Motor neuron (in vitro differentiated cells): ENCODE measurements at places on chromosomes 11 and 22. TPM values are rescaled to one million over a fixed set of nuclear protein-coding genes. Genes with fewer than 3 reads are reported as not detected.
A peak's percentile ranks its signal among the peaks of the same experiment; 100 is the strongest.

- no peak for ATAC-seq
Observed at GRCh38 chr11:17563231-17563646, 16.2 kb downstream of the OTOG start.

DNA sequence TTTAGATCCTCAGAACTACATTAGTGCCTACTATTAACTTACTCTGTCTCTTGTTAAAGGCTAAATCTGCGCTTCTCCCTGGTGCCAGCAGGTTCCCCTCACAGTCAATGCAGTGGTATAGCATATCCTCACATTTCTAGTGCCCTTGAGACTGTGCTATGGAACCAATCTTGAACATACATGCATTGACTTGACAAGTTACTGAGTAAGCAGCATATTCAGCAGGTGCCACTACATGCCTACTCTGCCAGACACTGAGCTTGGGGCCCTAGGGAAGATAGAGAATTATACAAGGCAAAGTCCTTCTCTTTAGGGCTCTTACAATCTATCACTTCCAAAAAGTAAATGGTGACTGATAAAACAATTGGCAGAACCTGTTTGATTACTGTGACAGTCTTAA, 3.2 kb downstream of the FUT4 start:
- ATAC-seq, result no peak

DNA sequence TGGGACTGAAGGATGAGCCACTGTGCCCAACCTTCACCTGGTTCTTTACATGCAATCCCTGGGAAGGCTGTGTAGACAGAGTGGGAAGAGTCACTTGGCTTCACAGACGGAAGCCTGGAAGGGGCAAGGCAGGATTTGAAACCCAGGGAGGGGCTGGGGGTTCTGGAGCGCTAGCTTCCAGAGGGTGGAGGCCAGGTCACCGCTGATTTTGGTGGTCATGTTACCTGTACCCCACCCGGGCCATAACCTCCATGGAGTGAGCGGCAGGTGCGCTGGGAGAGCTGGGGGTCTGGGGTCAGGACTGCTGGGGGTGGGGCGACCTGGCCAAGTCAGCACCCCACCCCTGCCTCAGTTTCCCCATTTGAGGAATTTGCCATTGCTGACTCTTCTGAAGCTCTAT, 38.3 kb downstream of the PDGFB start:
- no peak for ATAC-seq

DNA sequence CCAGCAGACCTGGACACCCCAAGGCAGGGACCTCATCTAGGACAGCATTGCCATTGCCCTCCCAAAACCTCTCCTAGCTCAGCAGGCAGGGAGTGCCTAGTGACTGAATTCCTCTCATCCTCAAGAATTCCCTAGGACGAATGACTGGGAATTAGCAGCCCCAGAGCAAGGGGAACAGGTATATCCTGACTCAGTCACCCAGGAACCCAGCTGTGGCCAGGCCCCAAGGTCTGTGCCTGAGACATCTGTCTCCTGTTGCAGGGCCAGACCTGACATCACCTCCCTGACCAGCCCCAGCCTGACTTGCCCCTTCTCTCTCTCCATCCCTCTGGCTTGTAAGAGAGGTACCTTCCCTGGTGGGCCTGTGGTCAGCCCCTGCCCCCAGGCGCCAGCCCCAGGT, 39.0 kb upstream of the SUSD2 start:
- ATAC-seq, result no peak

DNA sequence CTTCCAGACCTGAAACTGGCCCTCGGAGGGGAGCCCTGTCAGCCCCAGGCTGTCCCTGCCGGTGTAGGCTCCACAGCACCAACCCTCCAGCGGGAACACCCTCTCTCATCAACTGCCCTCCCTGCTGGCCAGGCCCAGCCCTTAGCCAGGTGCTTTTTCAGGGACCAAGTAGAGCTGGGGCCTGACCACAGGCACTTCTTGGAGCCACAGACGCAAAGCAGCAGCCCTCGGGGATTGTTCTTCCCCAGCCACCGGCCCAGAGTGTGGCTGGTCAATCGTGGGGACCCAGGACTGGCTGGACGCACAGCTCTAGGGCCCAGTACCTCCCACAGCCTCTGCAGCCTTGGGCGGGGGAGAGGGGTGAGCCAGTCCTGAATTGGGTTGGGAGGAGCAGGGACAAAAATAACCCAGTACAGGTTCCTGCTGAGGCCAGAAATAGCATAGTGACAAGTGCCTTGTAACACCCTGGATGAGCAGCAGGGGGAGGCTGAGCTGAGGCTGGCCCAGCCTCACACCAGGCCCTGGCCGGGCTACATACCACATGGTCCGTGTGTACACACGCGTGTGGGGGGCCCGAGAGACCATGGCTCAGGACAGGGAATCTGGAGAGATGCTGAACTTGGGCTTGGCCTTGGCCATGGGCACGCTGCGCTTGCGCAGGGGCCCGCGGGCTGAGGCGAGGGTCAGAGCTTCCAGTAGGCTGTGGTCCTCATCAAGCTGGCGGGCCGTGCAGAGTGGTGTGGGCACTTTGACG, 2.0 kb downstream of the KCNJ11 start:
- peak; percentile 55 for ATAC-seq

DNA sequence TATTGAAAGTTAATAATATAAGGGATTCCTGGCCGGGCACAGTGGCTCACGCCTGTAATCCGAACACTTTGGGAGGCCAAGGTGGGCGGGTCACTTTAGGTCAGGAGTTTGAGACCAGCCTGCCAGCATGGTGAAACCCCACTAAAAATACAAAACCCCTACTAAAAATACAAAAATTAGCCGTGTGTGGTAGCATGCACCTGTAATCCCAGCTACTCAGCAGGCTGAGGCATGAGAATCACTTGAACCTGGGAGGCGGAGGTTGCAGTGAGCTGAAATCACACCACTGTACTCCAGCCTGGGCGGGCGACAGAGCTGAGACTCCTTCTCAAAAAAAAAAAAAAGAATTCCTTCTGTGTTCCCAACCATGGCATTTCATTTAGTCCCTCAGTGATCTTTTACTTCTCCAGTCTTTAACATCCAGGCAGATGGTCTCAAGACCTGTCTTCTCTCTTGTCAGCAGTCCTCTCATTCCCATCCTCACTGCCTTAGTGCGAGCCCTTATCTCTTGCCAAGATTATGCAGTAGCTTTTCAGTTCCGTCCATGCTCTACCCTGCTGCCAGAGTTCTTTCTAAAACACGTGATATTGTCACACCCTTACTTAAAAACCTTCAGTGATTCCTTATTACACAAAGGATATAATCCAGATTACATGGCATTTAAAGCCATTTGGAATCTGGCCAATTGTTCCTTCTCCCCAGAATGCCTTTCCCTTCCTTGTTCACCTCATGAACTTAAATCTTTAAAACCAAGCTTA, 17.9 kb downstream of the RTN3 start:
- ATAC-seq, result no peak

DNA sequence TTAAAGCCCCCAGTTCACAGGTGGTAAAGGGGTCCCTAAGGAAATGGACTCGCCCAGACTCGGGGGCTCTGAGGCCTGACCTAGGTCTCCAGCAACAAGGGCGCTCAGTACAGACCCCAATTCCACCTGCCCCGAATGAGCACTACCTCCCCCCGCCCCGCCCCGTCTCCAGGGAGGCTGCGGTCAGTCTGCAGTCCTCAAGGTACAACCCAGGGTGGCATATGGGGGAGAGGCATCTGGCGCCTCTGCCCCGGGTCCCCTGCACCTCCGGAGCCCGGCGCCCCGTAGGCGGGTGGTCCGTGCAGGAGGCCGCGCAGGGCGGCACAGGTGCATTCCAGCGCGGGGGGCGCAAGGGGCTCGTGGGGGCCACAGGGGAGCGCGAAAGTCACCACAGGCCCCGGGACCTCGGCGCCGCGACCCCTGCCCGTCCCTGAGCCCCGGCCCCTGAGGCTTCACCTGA, 361 bp downstream of the CTSD start:
- peak; percentile 26 for ATAC-seq

DNA sequence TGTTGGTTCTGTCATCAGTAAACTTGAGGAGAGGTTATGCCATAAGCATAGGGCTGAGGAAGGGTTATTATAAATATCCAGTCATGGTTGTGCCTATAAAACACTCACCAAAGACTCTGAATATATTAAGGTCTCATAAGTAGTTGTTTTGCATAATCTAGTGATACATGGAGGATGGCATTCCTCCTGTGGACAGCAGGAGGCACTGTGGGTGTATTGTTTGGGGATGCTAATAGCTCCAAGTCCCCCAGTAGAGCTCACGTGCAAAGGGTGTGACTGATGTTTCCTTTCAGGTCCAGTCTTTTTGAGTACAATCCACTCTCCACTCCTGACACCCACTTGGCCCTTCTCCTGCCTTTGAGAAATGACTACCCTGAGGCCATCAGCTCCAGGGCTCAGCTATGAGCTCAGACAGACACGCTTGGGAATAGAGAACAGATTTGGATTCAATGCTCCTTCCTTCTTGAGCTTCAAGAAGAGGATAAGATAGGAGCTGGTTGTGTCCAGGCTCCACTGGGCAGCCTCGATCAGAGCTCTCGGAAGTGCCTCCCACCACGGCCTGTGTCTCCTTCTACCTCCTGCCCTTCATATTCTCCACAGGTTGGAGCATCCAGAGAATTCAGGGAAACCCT, 85.2 kb upstream of the IGLL5 start:
- peak; percentile 11 for ATAC-seq

DNA sequence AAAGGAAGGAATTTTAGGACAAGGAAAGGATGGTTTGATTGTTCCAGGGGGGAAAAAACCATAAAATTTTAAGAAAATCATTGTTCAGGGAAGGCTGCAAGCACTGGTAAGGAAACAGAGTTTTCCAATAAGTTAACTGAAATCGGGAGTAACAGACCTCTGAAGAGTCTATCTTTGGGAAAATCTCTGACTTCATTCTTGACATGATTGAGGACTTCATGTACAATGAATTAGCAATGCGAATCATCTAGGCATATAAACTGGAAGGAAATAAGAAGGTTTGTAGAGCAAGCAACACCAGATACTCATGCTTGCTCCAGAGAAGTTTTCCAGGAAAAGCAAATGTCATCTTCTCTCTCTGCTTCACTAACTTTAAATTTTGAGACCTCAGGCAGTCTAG, 18.5 kb downstream of the APLP2 start:
- ATAC-seq, result no peak

GRCh38 chr11:35943309-35943708, 553 bp upstream of the LDLRAD3 start:
- no peak for ATAC-seq

DNA sequence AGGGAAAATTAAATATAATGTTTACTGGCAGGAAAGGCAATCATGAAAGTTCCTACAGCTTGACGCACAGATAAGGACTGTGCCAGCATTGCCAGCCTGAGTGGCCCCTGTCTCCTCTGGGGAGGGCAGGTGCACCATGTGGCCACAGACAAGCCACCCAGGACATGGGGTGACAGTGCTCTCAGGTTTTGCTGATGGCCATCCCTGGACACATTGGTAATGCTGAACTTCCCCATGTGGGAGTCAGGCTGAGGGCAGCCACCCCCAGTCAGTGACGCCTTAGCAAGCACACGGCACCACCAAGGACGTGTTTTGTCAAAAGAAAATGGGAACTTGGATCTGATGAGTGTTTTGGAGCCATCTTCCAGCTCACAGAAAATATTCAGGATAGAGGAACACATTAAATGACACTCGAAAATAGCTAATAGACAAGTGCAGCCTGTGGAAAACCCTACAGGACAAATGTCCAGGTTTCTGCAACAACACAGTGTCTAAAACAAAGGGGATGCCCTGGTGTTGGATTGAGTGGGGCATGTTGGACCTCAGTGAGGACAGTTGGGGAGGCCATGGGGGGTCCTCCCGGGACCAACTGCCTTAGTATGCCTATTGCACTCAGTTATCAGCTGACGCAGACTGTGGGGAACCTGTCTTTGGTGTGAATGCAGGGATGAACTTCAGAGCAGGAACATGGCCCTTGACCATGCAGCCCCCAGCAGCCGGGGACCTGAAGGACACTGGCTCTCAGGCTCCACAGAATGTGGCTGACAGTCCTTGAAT, 1450.5 kb downstream of the BRD1 start:
- no peak for ATAC-seq

GRCh38 chr11:61516675-61517572, 8.4 kb downstream of the LRRC10B start:
- ATAC-seq, result peak; percentile 79

- no peak for ATAC-seq
Observed at GRCh38 chr11:45159781-45160365, 13.4 kb downstream of the PRDM11 start.

DNA sequence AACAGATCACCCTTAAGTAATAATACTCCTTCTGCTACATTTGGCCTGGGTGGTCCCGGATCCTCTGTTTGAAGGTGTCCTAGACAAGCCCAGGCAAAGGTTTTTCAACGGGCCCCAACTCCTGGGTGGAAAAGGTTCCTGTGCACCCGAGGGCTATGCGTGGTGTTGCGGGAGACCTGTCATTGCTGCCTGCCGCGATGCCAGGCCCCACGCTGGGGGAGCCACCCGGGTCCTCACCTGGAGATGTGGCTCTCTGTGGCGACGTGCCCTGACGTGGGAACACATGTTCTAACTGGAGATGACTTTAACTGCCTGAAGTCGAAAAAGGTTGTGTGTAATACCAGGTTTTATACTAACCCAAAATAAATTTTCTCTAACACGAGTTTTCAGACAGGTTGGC, 467.1 kb downstream of the NTM start:
- no peak for ATAC-seq

DNA sequence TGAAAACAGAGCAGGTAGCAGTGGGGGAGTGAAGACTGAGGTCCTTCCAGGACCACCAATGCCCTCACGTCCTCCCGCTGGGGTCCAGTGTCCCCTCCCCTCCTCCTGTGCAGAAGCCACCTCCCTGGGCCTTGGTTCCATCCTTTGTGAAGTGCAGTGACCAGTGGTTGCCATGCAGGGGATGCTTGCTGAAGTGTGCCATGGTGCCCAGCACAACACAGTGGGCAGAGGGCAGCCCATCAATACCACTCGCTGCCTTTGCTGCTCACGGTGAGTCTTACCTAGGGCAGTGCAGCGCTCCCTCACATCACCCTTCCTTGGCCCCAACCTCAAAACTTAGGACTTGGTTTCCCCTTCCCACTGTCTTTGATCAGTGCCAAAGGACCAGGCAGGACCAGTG, 12.9 kb downstream of the MYEOV start:
- no peak for ATAC-seq

DNA sequence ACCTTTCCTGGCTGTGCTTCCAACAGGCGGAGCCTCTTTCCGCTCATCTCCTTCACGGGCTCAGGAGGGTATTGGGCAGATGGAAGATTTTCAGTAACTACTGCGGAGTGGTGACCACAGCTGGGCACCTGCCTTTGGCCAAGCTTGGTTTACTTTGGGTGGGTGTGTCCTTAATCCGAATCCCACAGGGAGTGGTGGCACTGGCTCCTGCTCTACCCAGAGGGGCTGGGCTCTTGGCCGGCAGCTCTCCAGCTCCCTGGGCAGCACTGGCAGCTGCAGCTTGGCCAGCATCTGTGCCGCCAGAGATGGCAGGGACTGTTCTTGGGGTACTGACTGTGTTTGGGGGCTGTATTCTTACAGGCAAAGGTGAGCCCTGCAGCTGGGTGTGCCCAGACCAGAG, 29.8 kb downstream of the BID start:
- no peak for ATAC-seq

Gene DSCAML1
- 0.71 and 0.97 TPM in 2 replicates for total RNA-seq

Gene ZNF214
- total RNA-seq, result 3.2 and 5.2 TPM in 2 replicates

Gene CCDC88B
- 4.7 and 4.9 TPM in 2 replicates for total RNA-seq

Gene LIF
- total RNA-seq, result 1.4 and 1.5 TPM in 2 replicates

Gene MGAT3
- total RNA-seq, result 24.4 and 28.6 TPM in 2 replicates

Gene CATSPER1
- total RNA-seq, result 0.30 and 0.35 TPM in 2 replicates

Gene OR5B21
- total RNA-seq, result 0.23 TPM in 1 of 2 replicates, not detected in the other

Gene TRPC6
- total RNA-seq, result 0.33 and 0.56 TPM in 2 replicates

Gene CTSW
- 0.95 and 1.6 TPM in 2 replicates for total RNA-seq

Gene CPSF7
- 67.2 and 71.9 TPM in 2 replicates for total RNA-seq

Gene GRM5
- total RNA-seq, result 6.5 and 6.6 TPM in 2 replicates
